ENCODE measurements at places on chromosomes 2 and 18. TPM values are rescaled to one million over a fixed set of nuclear protein-coding genes. Genes with fewer than 3 reads are reported as not detected.

Gene SNORC
- 0.12 TPM for total RNA-seq

DNA sequence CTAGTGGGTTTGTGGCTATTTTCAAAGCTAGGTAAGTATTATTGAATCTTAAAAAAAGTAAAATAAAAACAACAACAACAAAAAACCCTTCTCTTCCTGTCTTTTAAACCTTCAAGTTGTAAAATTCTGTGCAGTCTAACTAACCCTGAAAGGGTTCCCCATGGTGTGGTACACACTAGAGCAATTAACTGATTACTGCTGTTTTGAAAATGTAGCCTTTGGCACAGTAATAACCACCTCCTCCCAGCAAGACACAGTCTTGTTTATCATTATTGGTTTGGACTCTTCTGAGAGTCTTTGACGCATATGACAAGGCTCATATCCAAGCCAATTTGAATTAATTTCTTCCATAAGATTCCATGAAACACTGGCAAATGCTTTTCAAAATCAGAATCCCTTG lies 2184.6 kb upstream of the PIK3C3 start:
- no peak for DNase-seq

GRCh38 chr2:1723397-1724042 lies 20.8 kb downstream of the PXDN start:
- DNase-seq, result no peak

- no peak for DNase-seq
These were observed 3.8 kb downstream of the MZT2B start for GRCh38 chr2:130185896-130186295.

DNA sequence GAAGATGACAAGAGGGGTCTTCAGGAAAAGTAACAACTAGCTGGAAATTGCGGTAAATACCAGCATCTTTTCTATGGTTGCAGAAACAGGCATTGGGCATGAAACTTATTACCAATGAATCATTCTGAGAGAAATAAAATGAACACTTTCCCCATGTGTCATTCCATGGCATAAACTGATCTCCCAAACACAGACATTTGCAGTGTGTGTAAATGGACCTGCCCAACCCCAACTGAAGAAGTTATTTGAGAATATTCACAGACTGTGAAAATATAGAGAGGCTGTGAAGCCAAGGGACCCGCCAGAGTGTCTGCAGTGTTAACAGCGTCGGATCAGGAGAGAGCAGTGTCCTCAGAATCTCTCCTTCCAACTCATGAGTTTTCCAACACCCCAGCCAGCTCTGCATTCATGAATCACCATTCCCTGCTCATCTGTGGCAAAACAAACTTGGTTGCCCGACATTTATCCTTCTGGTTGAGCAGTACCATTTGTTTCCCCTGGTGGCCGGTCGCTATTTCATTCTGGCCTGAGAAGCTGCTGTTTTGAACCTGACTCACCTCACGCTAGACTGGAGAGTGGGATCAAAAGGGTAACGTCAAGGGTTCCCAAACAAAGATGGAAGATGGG lies 238.4 kb downstream of the PID1 start:
- DNase-seq, result no peak

All from gastrocnemius medialis (tissue), 4 donors.